ENCODE measurements at places on chromosomes 12 and 14.
A peak's percentile ranks its signal among the peaks of the same experiment; 100 is the strongest.

DNA sequence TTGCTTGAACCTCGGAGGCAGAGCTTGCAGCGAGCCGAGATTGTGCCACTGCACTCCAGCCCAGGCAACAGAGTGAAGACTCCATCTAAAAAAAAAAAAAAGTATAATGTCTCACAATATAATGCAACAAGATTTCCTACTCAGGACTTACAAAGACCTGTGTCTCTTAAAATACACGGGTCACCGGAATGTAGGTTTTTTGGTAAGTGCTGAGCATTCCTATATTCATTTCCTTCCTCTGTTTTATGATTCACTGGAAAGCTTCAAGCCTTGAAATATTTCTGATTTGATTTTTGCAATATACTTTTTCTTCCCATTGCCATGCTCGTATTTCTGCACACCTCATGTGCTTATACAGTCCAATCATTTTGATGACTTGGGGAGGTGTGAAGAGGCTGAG, 245.8 kb downstream of the FBXL14 start:
- no peak for DNase-seq

- no peak for DNase-seq
Observed at GRCh38 chr12:72523754-72524153, 251.6 kb downstream of the TRHDE start.

DNA sequence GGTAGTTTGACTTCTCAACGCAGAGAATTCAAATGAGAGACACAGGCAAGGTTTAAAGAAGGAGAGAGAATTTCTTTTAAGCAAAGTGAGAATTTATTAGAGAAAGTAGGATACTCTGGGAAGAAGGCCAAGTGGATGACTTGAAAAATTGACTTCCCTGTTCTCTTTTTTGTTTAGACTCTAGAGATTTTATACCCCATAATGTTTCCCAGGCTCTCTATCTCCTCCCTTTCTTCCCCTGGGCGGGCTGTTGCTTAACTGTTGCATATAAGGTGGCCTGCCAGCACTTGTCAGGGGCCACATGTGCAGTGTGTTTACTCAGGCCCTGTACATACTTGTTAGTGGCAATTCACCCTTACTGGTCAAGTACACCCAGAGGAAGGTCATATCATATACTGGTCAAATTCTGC, 403.7 kb downstream of the SLC6A15 start:
- DNase-seq, result peak; percentile 73

GRCh38 chr14:72614365-72614764, 279.5 kb downstream of the DPF3 start:
- DNase-seq, result no peak

DNA sequence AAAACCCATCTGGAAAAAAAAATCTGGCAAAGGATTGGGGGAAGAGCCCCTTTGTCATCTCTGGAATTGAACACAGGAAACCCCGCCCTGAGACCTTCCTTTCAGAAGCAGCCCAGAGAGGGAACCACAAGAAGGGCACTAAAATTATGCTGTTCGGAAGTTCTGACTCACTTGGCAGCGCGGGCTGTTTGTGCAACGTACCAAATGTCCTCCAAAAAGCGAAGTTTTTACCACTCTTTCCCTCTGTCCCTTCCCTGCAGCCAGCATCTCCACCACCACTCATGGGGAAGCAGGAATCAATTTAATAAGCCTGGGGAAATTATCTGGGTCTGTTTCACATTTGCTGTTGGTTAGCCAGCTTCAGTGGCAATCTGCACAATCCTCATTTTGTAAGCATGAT, 3.2 kb upstream of the SYNE3 start:
- DNase-seq, result peak; percentile 92

- DNase-seq, result no peak
Observed at GRCh38 chr12:43551971-43552559, at the start of gene ADAMTS20. Gene ADAMTS20, minus strand, starts transcription at chr12:43552203. Its CDS starts 282 bp downstream, at chr12:43551921.

DNA sequence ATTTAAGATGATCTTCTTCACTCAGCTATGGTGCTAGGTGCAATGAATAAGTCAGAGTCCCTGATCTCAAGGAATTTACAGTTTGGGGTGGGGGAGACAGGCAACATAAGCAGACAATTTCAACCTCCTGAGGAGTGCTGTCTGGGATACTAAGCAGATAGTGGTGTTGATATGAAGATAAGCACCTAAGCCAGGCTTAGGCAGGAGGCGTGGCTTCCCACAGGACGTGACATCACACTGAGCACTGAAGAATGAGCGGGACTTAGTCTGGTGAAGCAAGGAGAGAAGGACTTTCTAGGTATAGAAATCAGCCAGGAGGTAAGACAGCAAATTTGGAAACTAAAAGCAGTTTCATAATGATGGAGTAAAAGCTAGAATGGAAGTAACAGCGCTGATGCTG, 6.8 kb downstream of the PRPH start:
- no peak for DNase-seq

GRCh38 chr12:106893451-106893850, 62.3 kb upstream of the TMEM263 start:
- no peak for DNase-seq

Data from AG10803 (cell line).